ENCODE measurements at places on chromosomes 13 and 19.

GRCh38 chr13:111239764-111240670 lies 80.4 kb upstream of the TEX29 start:
- DNase-seq, result no peak

DNA sequence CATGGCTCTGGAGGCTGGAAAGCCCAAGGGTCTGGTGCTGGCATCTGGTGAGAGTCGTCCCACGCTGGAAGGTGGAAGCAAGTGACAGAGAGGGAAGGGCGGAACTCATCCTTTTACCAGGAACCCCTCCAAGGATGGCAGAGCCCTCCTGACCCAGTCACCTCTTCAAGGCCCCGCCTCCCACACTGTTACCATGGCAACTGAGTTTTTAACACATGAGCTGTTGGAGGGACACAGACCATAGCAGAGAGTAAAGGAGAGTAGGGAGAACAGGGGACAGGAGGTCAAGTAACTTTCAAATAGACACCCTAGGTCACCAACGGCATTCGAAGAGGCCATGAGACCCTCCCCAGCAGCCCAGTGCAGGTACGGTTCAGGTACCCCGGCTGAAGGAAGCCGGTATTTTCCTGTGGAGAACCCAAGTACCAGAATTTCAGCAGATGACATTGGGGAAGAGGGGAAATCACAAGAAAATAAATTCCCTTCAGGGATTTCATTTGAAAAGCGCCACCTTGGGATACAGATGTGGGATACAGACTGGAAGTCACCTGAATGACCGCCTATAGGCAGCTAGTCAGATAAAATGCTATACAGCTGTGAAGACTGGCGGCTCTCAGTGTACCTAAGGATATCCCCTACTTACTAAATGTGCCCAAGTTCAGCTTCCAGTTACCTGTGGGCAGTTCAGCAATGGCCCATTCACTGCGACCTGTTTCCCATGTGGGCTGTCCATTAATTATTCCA lies 8.0 kb downstream of the IL17D start:
- DNase-seq, result no peak

GRCh38 chr13:49254007-49254406 lies 6.3 kb downstream of the CDADC1 start:
- no peak for DNase-seq

DNA sequence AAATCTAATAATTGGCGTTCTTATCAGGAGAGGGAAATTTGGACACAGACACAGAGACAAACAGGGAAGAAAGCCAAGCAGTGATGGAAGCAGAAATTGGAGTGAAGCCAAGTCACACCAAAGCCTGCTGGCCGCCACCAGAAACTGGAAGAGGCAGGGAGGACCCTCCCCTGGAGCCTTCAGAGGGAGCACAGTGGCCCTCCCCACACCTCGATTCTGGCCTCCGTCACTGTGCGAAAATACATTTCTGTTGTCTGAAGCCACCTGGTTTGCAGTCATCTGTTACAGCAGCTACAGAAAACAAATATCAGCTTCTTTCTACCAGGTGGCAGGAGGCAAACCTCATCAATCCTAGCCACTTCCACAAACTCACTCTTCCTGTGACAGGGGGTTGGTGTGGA lies 8.3 kb upstream of the TLE6 start:
- peak; percentile 67 for DNase-seq

- no peak for DNase-seq
These were observed 3.4 kb downstream of the TCF3 start for GRCh38 chr19:1648920-1649541.

GRCh38 chr13:111537115-111537728 lies 216.8 kb downstream of the TEX29 start:
- no peak for DNase-seq

- peak; percentile 89 for DNase-seq
These were observed 2.0 kb downstream of the SPRY2 start for GRCh38 chr13:80338781-80339562.

DNA sequence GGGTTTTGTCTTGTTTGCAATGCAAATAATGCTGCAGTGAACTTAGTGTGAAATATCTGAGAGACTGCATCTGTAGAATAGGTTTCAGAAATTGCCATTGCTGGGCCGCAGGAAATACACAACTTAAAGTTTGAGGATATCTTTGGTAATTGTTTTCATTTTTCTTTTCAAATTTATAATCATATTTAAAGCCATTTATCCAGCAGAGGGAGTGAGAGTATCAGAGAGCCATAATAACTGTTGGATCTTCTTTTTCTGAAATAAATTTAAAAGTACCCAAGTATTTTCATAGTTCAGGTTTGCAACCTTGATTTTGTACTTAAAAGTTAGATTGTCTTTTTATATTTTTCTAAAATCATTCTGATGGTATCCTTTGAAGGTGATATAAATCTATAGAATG lies 99.4 kb downstream of the ZMYM2 start:
- DNase-seq, result no peak

DNA sequence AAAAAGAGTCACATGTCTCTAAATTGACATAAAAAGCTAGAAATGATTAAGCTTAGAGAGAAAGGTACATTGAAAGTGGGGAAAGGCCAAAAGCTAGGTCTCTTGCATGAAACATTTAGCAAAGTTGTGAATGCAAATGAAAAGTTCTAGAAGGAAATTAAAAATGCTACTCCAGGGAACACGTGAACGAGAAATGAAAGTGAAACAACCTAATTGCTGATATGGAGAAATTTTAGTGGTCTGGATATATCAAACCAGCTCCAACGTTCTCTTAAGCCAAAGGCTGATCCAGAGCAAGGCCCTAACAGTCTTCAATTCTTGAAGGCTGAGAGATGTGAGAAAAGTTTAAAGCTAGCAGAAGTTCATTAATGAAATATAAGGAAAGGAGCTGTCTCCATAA lies 419.8 kb downstream of the SLITRK6 start:
- DNase-seq, result no peak

DNA sequence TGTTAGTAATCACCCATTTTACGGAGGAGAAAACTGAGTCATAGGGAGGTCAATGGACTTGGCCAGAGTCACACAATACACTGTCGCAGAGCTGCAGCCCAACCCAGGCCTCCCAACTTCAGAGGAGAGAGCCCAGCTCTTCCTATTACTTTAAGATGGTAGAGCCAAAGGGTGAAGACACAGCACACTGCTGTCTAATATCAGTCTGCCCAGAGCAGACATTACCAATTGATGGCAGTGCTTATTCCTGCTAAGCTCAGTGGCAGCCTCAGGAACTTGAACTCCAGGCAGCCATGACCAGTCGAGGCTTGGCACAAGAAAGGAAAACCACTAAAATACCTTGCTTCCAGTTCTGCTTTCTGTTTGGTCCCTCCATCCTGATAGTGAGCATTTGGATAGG lies 18.4 kb downstream of the TMEM150B start:
- no peak for DNase-seq

GRCh38 chr19:35178701-35179100 lies 24.2 kb downstream of the FXYD5 start:
- DNase-seq, result no peak

DNA sequence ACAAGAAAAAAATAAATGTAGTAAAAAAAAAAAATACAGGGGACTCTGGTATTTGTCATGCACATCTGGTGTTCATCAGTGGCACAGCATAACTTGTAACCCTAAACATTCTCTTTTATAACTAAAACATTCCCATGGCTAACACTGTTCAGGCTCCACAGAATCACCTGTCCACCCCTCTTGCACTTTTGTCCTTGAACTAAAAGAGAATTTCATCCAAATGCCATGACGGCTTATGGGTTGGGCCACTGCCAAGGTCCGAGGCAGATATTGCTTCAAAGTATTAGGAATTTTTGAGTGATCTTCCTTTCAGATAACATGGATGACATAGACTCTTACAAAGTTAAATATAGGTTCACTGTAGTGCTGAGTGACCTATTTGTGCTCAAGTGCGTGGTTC lies 25.7 kb upstream of the SERP2 start:
- DNase-seq, result no peak

GRCh38 chr19:57599377-57599760 lies 316 bp upstream of the ZNF530 start:
- no peak for DNase-seq

- no peak for DNase-seq
These were observed 210.6 kb downstream of the SLC7A1 start for GRCh38 chr13:29384871-29385270.

- no peak for DNase-seq
These were observed 1716.7 kb downstream of the SLITRK1 start for GRCh38 chr13:82165396-82166174.

DNA sequence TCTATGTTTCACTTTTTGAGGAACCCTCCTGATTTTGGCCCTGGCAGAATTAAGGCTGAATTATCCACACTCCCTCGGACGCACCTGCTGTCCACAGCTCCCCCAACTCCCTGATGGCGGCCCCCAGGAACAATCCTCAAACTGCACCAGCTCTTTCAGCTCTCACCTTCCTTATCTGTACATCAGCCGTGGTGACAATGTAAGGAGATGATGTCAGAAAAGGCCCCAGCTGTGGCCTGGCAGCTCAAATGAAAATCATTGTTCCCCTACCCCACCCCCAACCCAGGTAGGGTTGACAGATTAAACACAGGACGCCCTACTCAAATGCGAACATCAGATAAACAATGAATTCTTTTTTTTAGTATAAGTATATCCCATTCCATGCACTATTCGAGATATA lies 35.0 kb upstream of the KLF2 start:
- DNase-seq, result no peak

DNA sequence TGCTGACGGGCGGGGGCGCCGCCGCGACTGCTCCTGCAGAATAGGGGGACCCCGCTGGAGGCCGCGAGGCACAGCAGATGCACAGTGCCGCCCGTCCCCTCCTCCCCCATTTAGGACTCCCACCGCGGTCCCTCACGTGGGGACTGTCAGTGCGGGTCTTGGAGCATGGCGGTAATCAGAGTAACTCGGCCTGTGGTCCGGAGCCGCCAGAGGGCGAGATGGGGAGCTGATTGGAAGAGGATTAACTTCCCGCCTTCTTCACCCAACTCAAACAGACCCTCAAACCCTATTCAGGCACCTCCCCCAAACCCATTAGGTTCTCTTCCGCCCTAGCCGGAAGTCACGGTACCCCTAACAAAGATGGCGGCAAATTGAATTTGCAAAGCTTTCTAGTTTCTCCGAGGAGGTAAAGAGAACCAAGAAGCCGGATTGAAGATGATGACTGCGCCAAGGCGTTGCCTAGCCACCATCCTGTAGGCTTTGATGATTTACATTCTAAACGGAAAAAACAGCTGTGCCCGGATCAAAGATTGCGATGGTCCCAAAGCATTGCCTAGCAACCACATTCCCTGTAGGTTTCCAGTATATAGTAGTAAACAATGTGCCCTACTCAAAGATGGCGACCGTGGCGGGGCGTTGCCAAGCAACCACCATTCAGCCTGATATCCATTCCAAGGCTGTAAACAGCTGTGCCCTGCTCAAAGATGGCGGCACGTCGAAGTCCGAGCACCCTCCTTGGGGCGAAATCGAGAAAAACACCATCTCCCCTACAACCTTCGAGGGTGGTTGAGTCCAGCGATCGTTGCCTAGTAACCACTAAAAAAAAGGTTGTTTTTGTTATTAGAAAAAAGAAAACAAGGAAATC lies at the start of gene FUZ:
Gene FUZ, minus strand, starts transcription at position 296 of the 865 bp plus-strand sequence. Its CDS starts 186 bp downstream, at position 110.
- DNase-seq, result peak; percentile 97

GRCh38 chr19:47757617-47758442 lies 12.5 kb downstream of the NOP53 start:
- no peak for DNase-seq

- DNase-seq, result no peak
These were observed 58.2 kb downstream of the UBL3 start for GRCh38 chr13:29791997-29792780.

DNA sequence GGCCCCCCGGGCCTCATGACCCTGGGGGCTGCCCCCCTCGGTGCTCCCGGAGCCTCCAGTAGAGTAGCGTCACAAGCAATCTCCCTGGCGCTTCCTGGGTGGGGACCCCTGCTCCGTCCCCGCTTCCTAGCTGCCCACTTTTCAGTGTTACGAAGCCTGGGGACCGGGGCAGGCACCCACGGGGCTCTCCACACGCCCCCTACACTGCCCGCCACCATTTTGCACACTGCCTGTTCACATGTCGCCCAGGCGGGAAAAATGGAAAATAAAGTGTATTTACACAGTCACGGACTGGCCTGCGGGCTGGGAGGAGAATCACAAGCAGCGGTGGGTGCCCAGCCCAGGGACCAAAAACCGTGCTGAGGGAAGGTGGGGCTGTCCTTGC lies 9.5 kb downstream of the PRR36 start:
- DNase-seq, result no peak

GRCh38 chr19:51564791-51565190 lies 6.3 kb upstream of the ZNF175 start:
- no peak for DNase-seq

DNA sequence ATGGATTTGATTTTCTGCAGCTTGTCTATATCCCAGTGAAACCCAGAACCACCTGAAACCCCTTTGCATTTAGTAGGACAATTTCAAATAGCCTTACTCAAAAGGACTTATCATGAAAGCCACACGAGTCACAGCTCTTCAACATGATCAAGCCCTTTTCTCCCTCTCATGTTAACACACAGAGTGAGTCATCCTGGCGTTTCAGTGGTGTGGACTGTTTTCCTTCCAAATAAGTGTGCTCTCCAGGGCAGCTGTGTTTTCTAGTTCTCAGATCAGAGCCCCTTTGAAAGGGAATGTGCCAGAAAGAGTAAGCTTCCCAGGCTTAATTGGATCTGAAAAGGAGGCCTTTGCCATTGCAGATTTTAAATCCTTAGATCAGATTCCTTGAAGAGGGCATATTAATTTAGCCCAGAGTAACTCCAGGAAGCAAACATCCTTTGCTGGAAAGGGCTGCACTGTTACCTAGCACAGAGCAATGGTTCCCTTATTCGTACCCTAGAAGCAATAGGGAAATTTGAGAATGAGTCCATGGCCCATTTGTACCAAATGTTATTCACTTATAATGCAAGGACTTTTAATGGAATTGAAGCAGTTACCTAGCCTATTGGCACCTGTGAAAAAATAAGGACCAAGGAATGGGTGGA lies 51.3 kb downstream of the ERICH6B start:
- DNase-seq, result no peak

GRCh38 chr13:29835280-29836061 lies 14.9 kb downstream of the UBL3 start:
- no peak for DNase-seq

GRCh38 chr19:30516531-30516930 lies 144.3 kb downstream of the ZNF536 start:
- no peak for DNase-seq

DNA sequence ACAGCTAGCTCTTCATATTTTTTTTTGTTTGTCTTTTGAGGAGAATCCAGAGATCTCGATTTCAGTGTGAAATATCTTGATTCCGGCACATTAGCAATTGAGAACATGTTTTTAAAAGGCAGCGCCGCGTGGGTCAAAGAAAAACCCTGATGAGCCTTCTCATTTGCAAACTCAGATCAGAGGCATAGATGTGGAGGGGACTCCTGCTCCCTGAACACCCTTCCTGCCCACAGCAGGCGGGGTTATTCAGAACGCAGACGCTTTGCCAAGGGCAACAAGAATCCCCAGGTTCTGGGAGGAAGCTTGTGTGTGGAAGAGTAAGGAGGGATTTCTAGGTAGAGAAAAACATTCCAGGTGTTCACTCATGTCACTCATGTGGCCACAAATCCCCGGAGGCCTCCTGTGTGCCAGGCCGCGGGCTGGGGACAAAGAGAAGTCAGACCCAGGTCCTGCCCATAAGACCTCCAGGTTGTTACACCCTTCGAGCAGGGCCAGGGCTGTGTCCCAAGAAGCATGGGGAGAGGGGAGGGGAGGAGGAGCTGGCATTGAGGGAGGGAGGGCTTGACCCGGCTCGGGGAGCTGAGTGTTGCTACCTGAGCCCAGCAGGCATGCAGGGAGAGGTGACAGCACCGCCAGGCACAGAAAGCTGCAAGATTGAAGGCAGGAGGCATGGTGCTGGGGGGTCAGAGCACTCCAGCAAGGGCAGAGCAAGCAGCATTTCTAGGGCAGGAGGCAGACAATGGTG lies 15.9 kb upstream of the IGLON5 start:
- DNase-seq, result peak; percentile 19
